ENCODE measurements at places on chromosomes 6 and 20. TPM values are rescaled to one million over a fixed set of nuclear protein-coding genes. Genes with fewer than 3 reads are reported as not detected.

Gene STMND1
- not detected for total RNA-seq

Gene BNIP5
- not detected for total RNA-seq

Gene FUT9
- not detected for total RNA-seq

Gene MATN4
- total RNA-seq = not detected

Gene PDE7B
- 19.4 TPM for total RNA-seq

Gene ARMC2
- total RNA-seq = 0.99 TPM

Gene MUC22
- not detected for total RNA-seq

Gene ELOVL5
- total RNA-seq = 67.6 TPM

Gene POU5F1
- not detected for total RNA-seq

Data from lung microvascular endothelial cell (primary cell).